ENCODE measurements at places on chromosomes 7 and 10. TPM values are rescaled to one million over a fixed set of nuclear protein-coding genes. Genes with fewer than 3 reads are reported as not detected.

MACC1 gene
- total RNA-seq, result 0.12 TPM

MAT1A gene
- not detected for total RNA-seq

- no peak for DNase-seq
These were observed 22.7 kb upstream of the SLC35B4 start for GRCh38 chr7:134339475-134339874.

GRCh38 chr10:131750973-131751826 lies 149.6 kb upstream of the PPP2R2D start:
- no peak for DNase-seq

- DNase-seq, result no peak
These were observed 49.0 kb downstream of the MTPN start for GRCh38 chr7:135928136-135928535.

GRCh38 chr10:20714518-20714917 lies 182.6 kb downstream of the NEBL start:
- no peak for DNase-seq

GRCh38 chr7:51961804-51962203 lies 645.2 kb upstream of the COBL start:
- no peak for DNase-seq

GRCh38 chr10:29950391-29950790 lies 109.0 kb downstream of the JCAD start:
- no peak for DNase-seq

DNA sequence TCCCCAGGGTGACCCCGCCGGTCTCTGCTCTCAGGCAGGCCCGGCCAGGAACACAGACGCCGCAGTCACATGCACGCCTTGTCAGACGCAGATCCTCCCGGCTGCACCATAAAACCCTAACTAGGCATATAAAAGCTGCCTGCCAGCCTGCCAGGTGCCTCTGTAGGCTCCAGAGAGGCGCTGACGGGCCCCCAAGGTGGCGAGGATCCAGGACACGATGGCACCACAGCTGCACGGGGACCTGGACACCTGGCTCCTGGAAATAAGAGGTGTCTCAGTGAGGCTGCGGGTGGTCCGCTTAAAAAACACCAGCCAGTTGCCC lies 21.9 kb upstream of the GDF10 start:
- no peak for DNase-seq

GRCh38 chr7:10122551-10123100 lies 851.0 kb upstream of the PHF14 start:
- no peak for DNase-seq

- DNase-seq, result no peak
These were observed 140.3 kb upstream of the ODAD2 start for GRCh38 chr10:28139138-28139537.

- no peak for DNase-seq
These were observed 158.2 kb upstream of the POM121L12 start for GRCh38 chr7:52877240-52877639.

- no peak for DNase-seq
These were observed 170.9 kb downstream of the ZMYND11 start for GRCh38 chr10:306007-306674.

- DNase-seq, result peak; percentile 11
These were observed 86.0 kb upstream of the ANKRD1 start for GRCh38 chr10:91006752-91007346.

- DNase-seq, result no peak
These were observed 97.5 kb upstream of the ZNF746 start for GRCh38 chr7:149595078-149595477.

- DNase-seq, result no peak
These were observed 90.9 kb upstream of the TNRC18 start for GRCh38 chr7:5514440-5515035.

GRCh38 chr7:88357781-88358525 lies 51.3 kb upstream of the STEAP4 start:
- DNase-seq, result no peak

DNA sequence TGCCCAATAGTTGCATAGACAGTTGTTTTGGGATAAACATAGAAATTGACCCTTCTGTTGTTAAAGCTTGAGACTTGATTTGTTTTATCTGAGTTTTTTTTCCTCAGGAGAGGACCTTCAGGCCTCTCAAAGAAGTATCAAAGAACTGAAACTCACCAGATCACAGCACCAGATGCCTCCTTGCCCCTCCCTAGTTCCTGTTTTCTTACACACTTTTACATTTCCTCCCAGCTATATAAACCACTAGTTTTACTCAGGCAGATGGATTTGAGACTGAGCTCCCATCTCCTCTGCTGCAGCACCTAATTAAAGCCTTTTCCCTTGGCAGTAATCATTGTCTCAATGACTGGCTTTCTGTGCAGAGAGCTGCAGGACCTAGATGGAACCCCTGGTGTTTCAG lies 150.6 kb upstream of the NRG3 start:
- no peak for DNase-seq

All from activated naive CD8-positive, alpha-beta T cell treated with anti-CD3 and anti-CD28 coated beads for 36 hours (primary cell).